ENCODE measurements at places on chromosomes 7 and 10. TPM values are rescaled to one million over a fixed set of nuclear protein-coding genes. Genes with fewer than 3 reads are reported as not detected.

VWDE gene
- total RNA-seq, result not detected

DPYSL4 gene
- total RNA-seq, result 31.7 TPM

SRRM3 gene
- total RNA-seq, result 16.3 TPM

BNIP3 gene
- 158 TPM for total RNA-seq

SHTN1 gene
- total RNA-seq, result 2.6 TPM

ANKMY2 gene
- 21.5 TPM for total RNA-seq

VENTX gene
- 0.43 TPM for total RNA-seq

Measured in Right ventricle myocardium superior (tissue), 1 donor.